ENCODE measurements at places on chromosomes 2 and 18.

DNA sequence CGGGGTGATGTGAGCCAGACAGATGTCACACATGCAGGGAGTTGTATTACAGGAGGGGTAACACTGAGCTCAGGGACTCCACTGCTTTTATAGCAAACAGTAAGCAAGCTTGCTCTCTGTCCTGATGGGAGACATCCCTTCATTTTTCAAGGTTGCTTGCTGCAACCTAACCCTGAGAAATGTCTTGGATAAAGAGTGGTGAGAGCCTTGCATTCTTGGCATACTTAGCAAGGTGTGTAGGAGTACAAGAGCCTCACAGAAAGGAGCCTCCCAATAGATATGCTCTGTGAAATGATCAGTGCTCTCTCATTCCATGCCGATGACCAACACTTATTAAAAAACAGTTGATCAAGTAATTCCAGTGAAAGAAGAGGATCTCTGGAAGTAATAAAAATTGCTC lies 8.1 kb downstream of the PFN4 start:
- no peak for DNase-seq

DNA sequence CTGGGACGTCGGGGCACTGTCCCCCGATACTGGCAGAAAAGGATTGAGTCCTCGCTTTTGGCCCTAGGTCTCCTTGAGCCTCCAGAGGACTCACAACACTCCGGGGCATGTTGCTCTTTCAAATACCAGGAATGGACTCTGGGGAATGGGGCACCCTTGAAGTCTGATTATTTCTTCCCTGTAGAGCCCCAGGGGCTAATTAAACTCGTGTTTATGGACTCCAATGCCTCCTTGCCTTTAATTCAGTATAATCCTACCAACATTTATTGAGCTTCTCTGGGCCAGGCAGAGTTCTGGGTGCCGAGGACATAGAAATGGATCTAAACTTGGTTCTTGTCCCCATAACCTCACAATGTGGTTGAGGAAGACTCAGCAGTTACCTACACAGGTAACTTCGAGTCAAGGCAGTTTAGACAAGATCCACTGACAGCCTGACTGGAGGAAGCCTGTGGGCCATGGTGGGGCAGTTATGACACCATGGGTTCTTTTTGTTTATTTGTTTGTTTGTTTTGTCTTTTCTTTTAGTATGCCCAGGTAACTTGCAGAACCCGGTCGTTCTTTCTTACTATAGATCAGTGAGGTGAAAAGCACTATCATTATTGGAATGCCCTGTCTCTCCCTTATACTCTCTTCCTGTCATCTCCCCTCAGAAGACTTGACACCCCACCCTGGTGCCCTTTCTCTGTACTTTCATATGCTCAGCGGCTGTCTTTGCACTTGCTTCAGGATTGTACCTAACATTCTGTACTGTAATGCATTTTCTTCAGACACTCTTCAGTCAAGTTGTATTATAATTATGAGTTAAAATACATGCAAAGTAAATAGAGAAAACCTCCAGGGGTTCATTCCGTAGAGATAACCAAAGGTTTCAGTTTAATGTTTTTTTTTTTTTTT lies 3.2 kb downstream of the CFLAR start:
- DNase-seq, result no peak

- DNase-seq, result no peak
Measured at GRCh38 chr2:171216631-171217030, 55.9 kb upstream of the TLK1 start.

DNA sequence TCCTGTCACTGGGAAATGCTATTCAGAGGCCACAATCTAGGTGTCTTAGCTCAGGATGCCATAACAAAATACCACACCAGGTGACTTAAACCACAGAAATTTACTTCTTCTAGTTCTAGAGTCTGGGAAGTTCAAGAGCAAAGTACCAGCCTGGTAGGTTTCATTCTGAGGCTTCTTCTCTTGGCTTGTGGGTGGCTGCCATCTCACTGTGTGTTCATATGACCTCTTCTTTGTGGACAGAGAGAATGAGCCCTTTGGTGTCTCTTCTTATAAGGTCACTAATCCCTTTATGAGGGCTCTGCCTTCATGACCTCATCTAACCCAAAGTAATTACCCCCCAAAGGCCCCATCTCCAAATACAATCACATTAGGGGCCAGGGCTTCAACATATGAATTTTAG lies 57.3 kb downstream of the RHOB start:
- DNase-seq, result no peak

DNA sequence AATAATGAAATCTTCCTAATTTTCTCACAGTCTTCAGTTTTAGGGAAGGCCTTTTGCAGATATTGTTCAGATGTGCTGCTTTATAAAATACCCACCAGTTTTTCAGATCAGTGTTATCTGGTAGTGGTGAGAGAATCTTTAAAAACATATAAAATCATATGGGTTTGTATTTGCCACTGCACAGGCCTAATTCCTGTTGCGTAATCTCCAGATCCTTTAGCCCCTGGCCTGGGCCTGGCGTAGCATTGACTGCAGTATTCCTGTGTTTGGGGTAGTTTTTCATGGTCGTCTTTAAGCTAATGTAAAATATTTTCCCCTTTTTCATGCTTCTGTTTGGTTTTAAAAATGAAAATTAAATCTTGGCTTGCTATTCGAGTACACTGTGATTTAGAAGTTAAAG lies 43.2 kb downstream of the TSHZ1 start:
- no peak for DNase-seq

GRCh38 chr2:168119515-168120141 lies 127.8 kb downstream of the STK39 start:
- DNase-seq, result peak; percentile 25

- DNase-seq, result no peak
Measured at GRCh38 chr2:62313449-62314227, 117.7 kb downstream of the B3GNT2 start.

DNA sequence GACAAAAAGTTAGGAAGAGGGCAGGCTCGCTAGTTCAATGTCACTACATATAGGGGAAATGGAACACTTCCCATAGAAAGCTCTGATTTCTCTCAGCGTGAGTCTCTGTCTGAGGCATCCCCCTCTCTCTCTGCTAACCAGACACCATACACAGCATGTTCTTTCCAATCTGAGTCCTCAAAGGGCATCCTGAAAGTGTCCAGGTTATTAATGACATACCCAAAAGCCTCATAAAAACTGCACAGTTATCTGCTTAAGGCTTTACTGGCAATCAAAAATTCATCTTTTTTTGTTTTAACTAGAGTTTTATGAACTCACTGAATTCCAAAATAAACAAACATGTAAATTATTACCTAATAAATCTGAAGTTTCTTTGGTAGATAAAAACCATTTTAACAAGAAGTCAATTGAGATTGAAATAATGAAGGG lies 137.4 kb downstream of the AFF3 start:
- no peak for DNase-seq

DNA sequence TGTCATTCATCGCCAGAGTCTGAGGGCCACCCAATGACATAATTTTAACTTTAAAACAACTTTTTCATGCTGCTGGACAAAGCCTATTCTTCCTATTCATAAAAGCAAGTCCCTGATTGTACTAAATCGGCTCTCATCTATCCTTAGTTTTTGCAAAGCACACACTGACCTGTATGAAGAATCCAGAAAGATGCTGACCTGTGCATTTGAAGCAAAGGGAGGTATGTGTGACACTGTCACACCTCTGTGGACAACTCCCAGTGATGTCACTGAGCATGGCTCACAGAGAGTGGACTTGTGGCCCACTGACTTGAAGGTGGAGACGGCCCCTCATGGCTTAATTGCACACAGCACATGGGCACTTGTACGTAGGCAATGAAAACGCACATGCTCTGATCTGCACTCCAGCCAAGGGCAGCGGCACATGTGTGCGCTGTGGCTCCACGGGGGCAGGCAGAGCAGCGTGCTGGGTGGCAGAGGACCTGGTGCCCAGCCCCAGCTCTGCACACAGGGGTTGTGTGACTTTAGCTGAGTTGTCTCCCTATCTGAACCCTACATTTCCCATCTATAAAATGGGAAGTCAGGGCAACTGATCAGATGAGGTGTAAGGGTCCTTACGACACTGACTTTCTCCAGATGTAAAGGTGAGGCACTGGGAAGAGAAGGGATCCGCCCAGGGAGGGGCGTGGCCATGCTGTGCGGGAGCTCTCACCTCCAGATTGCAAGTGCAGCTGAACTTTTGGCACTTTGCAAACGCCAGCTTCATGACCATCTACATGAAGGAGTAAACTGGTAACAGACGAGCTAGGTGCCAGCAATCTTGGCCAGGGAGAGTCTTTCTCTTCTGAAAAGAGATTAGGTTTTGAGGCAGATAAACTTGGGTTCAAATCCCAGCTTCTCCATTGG lies 14.3 kb upstream of the ODC1 start:
- no peak for DNase-seq

DNA sequence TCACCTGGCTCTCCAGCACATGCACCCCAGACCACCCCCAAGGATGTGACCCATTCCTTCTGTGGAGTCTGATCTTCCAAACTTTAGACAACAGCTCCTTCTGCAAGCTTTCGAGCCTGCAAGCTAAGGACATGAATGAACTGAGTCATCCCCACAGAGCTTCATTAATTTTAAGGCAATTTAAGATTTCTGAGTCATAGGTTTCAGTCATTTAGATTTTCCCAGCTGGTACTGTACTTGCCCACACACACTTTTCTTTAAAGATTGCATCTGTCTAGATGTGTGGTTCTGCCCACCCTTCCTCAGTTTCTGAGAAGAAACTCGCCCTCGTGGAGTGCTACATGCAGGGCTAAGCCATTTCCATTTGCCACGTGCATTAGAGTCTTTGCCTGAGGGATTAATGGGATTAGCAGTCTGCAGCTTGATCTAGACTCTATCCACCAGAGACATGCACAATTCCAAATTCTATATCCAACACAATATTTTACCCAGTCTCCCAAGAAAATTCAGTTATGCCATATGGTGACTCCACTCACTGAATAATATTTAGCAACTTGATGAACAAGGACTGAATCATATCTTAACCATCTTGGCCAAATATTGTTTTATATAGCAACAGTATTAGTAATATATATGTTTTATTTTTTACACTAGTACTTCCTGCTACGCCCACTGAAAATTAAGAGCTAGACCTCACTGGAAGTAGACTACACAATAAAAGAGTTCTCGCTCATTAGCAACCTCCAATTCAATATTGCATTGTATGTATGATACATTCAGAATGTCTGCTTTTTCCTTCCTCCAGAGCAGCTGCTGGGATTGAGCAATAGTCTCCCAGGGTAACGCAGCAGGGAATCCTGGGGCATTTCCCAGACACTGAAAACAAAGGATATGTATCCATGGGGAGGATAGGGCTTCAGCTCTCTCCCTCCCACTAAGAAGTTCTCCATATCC lies 14.3 kb upstream of the TRIB2 start:
- DNase-seq, result no peak

DNA sequence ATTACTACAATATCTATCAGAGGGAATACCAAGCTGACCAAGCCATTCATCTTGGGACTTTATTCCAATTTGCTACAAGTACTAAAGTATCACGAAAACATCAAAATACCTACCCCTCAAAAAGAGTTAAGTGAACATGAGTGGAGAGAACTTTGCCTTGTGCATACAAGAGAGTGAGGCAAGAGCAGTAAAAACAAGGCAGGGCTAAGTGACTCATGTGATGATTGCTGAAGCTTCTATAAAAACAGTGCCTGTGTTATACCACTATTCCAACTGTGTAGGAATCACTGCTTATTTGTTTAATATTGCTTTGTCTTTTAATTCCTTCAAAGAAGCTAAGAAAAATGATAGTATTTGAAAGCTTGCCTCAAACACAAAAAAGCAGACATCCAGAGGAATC lies 61.2 kb downstream of the FARSB start:
- no peak for DNase-seq

DNA sequence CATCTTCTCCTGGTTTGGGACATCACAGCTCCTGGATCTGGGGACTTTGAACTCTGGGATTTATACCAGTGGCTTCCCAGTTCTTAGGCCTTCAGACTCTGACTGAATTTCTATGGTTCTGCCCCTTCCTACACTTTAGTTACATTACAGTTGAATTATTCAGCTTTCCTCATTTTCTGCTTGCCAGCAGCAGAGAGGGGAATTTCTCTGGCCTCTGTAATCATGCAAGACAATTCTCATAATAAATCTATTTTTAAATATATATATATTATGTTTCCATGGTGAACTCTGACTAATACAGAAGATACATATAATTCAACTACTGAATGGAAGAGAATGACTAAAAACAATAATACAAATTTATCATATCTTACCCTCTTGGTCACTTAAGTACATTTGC lies 1478.6 kb upstream of the ACVR2A start:
- DNase-seq, result no peak

DNA sequence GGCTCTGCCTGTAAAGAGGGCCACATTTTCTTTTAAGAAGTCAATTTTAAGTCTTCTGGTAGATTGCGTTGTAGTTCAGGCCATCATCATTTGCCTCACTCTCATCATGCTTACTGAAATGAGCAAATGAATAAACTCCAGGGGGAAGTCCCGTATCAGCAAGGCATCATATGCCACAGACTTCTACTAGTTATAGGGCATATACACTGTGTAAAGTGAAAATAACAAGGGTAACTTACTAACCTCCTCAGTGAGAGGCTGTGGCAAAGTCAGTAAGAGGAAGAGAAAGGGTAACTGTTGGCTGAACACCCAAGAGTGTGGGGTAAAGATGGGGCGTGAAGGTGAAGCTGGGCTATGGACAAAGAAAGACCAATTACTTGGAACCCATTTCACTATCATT lies 456.2 kb downstream of the SPAG16 start:
- no peak for DNase-seq

DNA sequence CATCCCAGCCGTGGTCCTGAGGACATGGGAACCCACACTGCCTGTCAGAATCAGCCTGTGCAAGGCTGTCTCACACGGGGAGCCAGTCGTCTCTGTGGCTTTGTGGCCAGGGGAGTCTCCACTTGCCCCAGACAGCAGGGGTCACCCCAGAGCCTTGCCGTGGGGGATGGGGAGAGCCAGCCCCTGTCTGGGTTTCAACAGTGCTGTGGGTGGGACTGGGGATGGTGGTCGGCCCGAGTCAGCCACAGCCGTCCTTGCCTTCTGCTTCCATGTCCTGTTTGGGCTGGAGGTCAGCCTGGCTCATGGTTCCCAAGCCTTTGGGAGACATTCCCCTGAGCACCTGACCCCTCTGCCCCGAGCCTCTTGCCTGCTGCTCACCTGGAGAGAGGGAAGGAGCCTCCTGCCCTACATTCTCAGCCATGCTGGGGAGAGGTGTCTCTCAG lies 19.6 kb downstream of the GPR35 start:
- DNase-seq, result no peak

DNA sequence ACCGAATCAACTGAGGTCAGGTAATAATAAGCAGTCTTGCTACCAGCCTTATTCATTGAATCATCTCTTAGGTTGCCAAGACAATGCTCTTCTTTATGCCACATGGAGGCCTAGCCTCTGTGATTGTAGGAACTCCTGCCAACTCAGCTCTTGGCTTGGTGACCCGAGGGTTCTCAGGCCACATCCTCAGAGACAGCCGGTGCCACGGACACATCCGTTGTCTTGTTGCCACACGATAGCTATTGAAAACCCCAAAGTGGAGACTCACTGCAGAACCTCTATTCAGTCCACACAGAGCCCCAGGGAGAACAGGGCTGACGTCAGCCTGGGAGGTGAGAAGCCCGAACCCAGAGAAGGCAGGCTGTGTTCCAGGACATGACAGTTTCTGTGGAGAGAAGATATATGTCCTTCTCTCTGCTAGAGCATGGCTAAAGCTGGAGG lies 53.5 kb upstream of the TGFA start:
- DNase-seq, result no peak

- DNase-seq, result no peak
Measured at GRCh38 chr2:101064505-101064867, 62.4 kb downstream of the RPL31 start.

- DNase-seq, result no peak
Measured at GRCh38 chr18:73151086-73151485, 283.3 kb upstream of the NETO1 start.

Data from C1 segment of cervical spinal cord (tissue), 14 donors.